ENCODE measurements at places on chromosomes 3 and 15. TPM values are rescaled to one million over a fixed set of nuclear protein-coding genes. Genes with fewer than 3 reads are reported as not detected.

The BFSP2 gene
- not detected for total RNA-seq

The CTXND1 gene
- total RNA-seq: not detected

The OR5H14 gene
- total RNA-seq: not detected

The ANKRD34C gene
- total RNA-seq: under 0.01 TPM

The TMCO5A gene
- total RNA-seq: not detected

The TRAIP gene
- total RNA-seq: 2.7 TPM

The ACVR2B gene
- total RNA-seq: 7.0 TPM

The GRAMD2A gene
- 116 TPM for total RNA-seq

The TNNC1 gene
- 3.5 TPM for total RNA-seq

The DOCK3 gene
- 1.5 TPM for total RNA-seq

The SLC22A13 gene
- 2.6 TPM for total RNA-seq

The GPR27 gene
- not detected for total RNA-seq

The COL6A6 gene
- total RNA-seq: 0.11 TPM

The TEX55 gene
- not detected for total RNA-seq

The C2CD4B gene
- total RNA-seq: not detected

The GATM gene
- total RNA-seq: 0.54 TPM

The ERC2 gene
- total RNA-seq: 0.98 TPM

The CSPG5 gene
- total RNA-seq: 1.6 TPM

The CILP gene
- under 0.01 TPM for total RNA-seq

The ZNF80 gene
- not detected for total RNA-seq

The TRPM1 gene
- total RNA-seq: not detected

The CCDC191 gene
- total RNA-seq: 3.4 TPM

The ECE2 gene
- not detected for total RNA-seq

The RPLP1 gene
- total RNA-seq: 214 TPM

The MST1R gene
- 0.79 TPM for total RNA-seq

The CCDC39 gene
- total RNA-seq: not detected

The CEP70 gene
- total RNA-seq: 21.2 TPM

All from placental epithelial cell (primary cell).